ENCODE measurements at places on chromosomes 5 and 9. TPM values are rescaled to one million over a fixed set of nuclear protein-coding genes. Genes with fewer than 3 reads are reported as not detected.

The IL4 gene
- not detected for total RNA-seq

GRCh38 chr5:51484326-51484725 lies 101.1 kb downstream of the ISL1 start:
- DNase-seq = no peak

DNA sequence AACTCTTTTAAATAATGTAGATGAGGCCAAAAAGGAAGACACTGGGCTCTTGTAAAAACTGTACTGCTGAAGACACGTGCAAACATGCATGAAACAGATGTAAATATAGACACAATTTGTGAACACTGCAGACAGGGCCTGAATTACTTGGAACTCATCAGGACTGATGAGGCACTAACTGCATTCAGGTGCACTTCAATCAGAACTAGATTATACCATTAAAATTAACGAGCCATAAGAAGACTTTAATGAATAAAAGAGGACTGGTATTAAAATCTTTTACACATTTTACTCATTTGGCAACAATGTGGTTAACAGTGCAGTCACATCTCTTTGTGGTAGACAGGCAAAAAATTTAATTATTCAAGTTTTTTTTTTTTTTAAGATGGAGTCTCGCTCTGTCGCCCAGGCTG lies 13.4 kb upstream of the ZCCHC9 start:
- DNase-seq = no peak

GRCh38 chr9:137188086-137188489 lies 272 bp downstream of the ANAPC2 start:
- no peak for DNase-seq

DNA sequence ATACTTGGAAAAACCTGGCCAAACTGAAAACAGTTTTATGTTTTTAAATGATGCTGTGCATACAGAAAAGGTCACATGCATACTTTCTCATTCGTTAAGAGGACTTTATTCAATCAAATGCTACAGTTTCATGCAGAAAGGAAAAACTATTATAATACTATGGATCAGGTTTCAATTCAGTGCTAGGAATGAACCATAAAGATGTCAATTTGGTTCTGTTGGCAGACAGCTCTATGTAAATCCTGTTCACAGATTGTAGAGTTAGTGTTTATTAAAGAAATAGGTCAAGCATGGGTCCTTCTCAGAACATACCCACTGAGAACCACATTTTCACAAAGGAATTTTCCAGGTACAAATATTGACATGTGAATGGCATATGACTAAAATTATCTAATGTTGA lies 57.1 kb downstream of the RETREG1 start:
- DNase-seq = no peak

GRCh38 chr5:1332461-1333001 lies 12.4 kb downstream of the CLPTM1L start:
- DNase-seq = no peak

DNA sequence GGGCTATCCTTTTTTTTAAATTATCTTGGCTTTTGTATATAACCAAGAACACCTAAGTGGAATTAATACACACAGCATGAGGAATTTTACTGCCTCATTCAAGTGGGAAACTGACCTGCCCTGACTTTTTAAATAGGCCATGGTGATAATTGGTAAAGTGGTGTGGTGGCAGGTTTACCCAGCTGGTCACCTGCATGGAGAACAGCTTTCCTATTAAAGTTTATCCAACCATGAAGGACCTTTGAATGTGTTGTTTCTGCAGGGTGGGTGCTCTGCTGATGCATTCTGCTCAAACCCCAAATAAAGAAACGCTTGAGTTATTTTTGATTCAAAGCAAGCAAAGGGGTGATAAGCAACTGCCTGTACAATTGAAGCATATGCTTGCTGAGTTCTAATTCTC lies 261.0 kb upstream of the GRIN3A start:
- DNase-seq = no peak

The TAS2R1 gene
- total RNA-seq = not detected

The GZMA gene
- not detected for total RNA-seq

DNA sequence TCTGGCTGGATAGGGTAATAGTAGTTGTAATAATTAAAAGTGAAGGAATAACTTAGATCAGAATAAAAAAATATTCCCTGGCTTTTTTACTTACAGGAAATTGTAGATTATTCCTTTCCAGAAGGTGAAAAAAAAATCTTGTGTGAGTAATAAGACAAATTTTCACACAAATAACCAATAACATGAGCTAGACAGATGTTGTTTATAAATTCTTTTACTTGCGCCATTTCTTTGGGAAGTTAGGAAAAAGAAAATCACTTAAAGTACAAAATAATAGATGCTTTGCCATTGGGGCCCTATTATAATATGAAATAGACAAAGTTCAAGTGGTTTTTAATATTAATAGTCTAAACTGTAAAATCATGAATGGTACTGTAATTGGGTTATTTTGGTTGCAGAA lies 204.1 kb downstream of the ARRDC3 start:
- no peak for DNase-seq

The TMEM232 gene
- total RNA-seq = 0.66 TPM

DNA sequence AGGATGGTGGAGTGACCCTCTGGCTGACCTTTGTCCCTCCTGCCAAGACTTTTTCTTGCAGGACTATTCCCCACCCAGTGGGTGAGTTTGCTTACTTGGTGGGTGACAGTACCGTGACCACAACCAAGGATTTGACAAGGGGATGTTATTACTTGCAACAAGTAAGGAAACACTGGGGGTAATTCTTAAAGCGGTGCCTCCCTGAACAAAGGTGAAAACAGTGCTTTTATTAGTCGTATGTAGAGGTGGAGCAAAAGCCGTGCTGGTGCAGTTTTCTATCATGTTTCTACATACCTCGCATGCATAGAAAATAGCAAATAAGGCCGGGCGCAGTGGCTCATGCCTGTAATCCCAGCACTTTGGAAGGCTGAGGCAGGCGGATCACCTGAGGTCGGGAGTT lies 41.0 kb upstream of the KDM4C start:
- DNase-seq = no peak

The PCDHA9 gene
- total RNA-seq = not detected

DNA sequence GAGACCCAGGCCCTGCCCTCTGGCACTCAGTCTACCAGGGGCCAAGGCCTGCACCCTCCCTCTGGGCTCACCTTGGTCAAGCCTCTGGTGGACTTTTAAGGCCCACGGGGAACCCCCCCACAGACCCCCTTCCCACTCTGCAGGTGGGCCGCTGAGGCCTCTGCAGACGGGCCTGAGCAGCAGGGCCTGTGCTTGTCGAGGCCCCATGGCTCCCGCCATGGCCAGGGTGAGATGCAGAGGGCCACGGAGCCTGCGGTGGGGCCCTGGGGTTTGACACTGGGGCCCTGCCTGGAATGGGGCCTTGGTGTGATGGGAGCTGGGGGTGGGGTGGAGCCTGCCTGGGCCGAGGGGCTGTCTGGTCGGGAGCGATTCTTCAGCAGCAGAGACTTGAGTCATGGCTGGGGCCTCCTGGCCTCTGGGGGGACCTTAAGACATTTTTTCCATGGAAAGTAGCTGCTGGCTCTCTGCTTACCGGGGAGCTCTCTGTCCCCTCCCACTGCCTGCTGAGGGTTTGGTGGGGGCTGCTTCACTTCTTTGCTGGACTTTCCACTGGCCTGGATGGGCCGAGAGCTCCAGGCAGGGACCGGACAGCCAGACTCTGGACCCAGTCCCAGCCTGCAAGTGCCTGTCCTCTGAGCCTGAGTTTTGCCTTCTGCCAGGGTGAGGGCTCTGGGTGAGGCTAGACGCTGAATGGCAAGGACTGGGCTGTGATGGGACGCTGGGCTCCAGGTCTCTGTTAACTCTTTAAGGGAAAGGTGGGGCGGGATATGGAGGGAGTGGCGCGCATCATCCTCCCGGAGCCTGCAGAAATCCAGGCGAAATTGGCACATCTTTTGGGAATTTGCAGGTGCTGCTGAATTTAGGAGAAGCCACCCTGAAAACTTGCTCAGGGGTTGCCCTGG lies 132.2 kb downstream of the RXRA start:
- no peak for DNase-seq

The HTR1A gene
- not detected for total RNA-seq

The SPINK9 gene
- not detected for total RNA-seq

- DNase-seq = no peak
These were observed 607 bp downstream of the FAXDC2 start for GRCh38 chr5:154849791-154850201.

DNA sequence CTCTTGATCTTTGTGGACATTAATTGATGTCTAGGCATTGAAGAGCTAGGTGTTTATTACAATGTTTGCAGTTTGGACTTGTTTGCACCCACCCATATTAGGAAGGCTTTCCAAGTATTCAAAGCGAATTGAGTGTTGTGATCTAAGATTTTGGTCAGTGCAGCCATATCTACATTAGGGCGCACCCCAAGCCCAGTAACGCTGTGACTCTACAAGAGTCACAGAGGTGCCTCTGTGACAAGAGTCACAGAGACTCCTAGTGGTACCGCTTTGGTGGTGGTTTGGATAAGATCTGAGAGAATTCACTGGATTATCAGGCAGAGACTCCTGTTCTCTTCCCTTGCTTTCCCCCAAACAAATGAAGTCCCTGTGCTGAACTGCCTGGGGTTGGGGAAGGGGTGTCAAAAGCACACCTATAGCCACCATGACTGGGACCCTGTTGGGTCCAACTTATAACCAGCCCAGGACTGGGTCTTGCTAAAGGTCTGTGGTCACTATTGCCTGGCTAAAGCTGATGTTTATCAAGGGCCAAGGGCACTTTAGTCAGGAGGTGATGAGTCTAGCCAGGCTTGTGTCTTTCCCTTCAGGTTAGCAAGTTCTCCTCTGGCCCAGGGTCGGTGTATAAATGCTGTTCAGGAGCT lies 114.1 kb upstream of the RIOK2 start:
- DNase-seq = peak; percentile 64

- DNase-seq = no peak
These were observed 41.7 kb upstream of the BARX1 start for GRCh38 chr9:93996863-93997262.

DNA sequence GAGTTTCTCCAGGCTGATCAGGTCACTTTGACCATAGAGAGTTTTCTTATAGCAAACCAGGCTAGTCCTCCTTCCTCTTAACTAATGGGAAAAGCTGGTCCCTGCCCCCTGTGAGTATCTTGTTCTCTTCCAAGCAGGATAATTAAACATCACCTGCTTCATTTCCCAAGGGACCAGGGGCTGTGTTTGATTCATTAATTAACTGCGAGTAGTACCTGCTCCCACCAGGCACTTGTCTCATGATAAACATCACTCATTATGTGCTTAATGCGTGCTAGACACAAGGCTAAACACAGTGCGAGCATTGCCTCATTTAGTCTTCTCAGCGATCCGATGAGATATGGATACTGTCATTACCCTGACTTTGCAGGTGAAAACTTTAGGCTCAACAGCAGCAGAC lies 1.7 kb upstream of the FAM163B start:
- no peak for DNase-seq

GRCh38 chr9:131190191-131190590 lies 64.8 kb downstream of the NUP214 start:
- no peak for DNase-seq

- no peak for DNase-seq
These were observed 33.4 kb upstream of the PTGER4 start for GRCh38 chr5:40646266-40646665.

GRCh38 chr9:79581388-79581787 lies 9.6 kb downstream of the TLE4 start:
- no peak for DNase-seq

GRCh38 chr9:123741214-123741613 lies 188.7 kb downstream of the DENND1A start:
- no peak for DNase-seq

DNA sequence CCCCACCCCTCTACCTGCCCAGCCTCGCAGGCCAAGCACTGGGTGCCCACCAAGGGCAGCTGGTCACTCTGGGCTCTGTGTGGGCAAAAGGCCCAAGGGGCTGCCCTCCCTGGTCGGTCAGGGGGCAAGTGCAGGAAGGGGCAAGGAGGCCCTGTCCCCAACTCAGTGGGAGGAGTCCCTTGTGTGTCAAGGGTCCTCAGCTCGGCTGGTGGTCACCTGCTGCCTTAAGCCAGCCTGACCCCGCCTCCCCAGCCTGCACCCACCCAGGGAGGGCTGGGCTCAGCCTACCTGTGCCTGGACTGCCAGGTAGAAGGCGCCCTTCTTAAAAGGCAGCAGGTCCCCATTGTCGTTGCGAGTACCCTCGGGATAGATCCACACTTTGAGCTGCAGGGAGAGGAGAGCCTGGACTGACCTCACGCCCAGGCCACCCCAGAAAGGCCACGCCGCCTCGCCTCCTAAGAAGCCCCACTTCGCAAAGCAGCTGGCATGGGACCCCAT lies 10.9 kb downstream of the AGPAT2 start:
- DNase-seq = no peak

The INSYN2B gene
- 3.1 TPM for total RNA-seq

The PCDHGC4 gene
- total RNA-seq = 0.10 TPM

The SH3PXD2B gene
- 9.4 TPM for total RNA-seq

- no peak for DNase-seq
These were observed 14.4 kb upstream of the ZNF782 start for GRCh38 chr9:96868709-96869108.

GRCh38 chr5:97383996-97384395 lies 200.9 kb upstream of the RIOK2 start:
- no peak for DNase-seq

The CCNI2 gene
- total RNA-seq = not detected

DNA sequence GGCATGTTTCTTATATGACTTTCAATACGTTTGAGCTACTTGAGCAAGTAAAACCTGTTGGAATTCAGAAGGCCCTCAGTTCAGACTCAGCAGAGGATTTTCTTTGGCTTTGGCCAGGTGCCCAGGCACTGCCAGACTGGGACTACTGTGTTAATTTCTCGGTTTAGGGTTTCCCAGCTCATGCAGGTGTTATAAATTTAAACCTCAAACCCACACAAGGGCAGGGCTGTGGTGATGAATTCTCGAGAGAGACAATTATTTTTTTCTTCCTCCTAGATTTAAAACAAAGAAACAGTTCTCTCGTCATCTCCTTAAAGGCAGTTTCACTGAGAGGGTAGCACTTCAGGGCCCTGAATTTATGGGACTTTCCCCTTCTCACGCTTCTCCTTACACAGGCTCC lies 406.0 kb upstream of the PIK3R1 start:
- no peak for DNase-seq

- no peak for DNase-seq
These were observed 20.8 kb upstream of the SEMA4D start for GRCh38 chr9:89518466-89519365.

- peak; percentile 84 for DNase-seq
These were observed 3.2 kb downstream of the RAB24 start for GRCh38 chr5:177300236-177300880.

DNA sequence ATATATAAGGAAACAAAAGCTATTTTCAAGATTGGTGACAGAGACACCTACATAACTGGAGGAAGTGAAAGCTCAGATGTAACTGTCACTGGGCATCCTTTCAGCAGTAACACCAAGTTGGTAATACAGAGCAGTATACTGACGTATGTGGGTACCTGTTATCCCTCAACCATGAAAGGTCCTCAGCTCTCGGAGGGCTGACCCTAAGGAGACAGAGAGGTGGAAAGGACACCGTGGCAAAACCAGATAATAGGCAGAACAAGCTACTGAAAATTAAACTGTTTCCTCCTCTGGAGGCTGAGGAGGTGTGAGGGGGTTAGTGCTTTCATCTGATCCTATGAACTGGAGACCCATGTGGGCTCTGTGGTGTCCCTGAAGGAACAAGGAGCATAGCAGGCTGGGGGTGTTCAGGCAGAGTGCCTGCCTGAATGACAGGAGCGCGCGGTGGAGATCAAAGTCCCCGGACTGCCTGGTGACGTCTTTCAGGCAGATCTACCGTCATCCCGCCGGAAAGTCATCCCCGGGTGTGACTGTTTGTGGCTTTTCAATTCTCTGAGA lies 130.2 kb upstream of the FSTL4 start:
- no peak for DNase-seq

The DTWD2 gene
- total RNA-seq = 7.7 TPM

- DNase-seq = peak; percentile 54
These were observed 41.3 kb upstream of the ORM1 start for GRCh38 chr9:114281473-114282103.
